ENCODE measurements at places on chromosomes 16 and 17.

DNA sequence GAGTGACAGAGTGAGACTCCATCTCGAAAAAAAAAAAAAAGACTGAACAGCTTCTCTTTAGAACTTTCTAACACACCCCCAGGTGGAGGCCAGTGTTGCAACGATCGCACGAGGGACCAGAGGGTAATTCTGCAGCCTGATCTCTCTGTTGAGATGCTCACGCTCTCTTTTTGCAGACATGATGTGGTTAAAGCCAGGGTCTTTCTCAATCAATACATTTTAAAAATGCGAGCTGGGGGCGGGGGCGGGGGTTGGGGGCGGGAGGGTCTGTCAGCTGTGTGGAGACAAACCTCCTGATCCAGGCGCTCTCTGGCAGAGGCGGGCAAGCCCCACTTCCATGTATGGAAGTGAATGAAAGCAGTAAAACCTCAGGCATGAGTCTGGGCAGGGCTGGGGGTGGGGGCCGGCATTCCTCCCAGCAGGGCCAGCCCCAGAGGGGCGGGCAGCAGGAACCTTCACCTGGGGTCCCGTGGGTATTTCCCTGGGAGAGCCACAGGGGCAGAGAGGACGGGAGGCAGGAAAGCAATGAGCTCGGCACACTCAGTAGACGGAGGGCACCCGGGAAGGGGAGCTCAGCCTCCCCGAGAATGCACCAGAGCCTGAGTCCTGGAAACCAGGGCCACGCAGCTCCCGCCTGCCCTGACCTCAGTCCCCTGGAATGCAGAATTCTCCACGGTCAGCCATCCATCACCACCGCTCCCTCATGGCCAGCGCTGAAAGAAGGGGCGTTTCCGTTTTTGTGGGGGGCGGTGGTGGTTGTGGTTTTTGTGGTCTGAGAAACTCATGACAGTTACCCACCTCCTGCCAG is 28.0 kb downstream of the NXN start:
- no peak for DNase-seq

DNA sequence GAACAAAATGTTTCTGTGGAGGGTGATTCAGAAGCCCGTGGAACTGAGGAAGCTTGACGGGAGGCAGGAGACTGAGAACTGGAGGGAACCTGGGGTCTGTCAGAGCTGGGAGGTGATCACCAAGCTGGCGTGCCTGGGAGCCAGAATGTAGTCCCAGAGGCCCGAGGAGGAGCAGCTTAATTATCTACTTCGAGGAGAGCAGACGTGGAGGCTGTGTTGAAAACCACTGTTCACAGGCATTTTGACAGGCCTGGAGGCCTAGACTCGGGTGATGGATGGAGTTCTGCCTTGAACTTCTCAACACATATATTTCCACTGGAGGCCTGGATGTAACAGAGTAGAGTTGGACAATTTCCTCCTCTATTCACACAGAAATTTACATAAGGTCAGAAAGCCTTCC is 177.7 kb upstream of the SALL1 start:
- no peak for DNase-seq

GRCh38 chr16:56510544-56510943 is 9.3 kb downstream of the BBS2 start:
- no peak for DNase-seq

DNA sequence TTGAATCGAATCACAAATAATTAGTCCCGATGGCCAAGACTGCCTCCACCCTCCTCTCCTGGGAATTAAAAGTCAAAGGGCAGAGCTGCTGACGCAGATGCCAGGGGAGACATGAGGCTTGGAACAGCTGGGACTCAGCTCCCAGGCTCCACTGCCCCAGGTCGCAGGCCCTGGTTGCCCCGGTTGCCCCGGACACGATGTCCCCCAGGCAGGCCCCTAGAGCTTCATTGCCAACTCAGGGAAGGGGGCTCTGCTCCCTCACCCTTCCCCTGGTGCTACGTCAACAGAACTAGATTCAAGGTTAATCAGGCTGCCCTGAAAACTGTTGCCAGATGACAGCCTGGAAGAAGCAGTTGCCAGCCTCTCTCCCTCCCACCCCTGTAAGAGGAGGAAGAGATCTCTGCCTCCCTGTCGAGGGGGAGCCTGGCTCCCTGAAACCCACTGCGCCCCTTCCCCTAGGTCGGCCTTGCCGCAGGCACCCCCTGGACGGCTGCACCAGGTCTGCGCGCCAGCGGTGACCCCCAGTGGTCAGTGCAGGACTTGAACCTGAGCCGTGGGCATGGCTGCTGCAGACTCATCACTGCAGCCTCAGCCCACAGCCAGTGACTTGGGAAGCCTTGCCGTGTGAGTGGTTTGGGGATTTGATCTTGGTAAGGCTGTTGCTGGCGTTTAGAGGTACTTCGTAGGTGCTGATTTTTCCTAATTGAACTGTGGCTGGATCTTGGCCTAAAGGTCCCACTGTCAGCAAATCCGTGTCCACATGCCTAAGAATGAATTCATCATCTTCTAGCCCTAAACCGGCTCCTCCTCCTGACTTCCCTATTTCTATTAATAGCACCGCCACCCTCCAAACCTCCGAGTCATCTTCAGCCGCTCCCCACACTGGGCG is 84.1 kb upstream of the TOB1 start:
- DNase-seq = peak; percentile 64

DNA sequence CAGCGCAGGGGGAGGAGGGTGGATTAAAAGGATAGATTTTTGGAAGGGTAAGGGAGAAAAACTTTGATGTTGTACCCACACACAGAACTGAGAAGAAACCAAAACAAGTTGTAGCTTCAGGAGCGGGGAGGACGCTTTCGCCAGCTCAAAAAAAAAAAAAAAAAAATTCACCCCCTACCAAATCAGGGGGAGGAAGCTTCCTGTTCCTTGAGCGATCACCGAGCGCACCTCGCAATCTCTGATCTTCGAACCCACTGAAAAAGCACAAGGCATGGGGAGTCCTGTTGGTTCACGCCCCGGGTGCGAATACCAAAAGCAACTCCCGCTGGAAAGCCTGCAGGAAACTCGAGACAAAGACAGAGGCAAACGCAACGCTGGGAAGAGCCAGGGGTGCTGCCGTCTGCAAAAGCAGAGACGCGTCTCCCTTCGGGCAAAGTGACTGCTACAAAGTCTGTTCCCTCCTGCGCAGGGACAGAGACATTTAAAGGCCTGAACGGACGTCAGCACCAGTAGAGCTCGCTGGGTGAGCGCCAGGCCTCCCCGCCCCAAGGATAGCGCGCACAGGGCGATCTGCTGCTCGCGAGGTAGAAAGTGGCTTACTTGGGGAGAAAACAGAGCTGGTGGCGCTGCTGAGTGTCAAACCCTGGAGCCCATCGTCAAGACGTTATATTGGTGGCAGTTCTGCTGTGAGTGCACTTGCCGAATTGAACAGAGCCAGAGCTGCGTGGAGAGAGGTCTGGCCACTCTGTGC is 190.4 kb downstream of the USP22 start:
- peak; percentile 63 for DNase-seq

DNA sequence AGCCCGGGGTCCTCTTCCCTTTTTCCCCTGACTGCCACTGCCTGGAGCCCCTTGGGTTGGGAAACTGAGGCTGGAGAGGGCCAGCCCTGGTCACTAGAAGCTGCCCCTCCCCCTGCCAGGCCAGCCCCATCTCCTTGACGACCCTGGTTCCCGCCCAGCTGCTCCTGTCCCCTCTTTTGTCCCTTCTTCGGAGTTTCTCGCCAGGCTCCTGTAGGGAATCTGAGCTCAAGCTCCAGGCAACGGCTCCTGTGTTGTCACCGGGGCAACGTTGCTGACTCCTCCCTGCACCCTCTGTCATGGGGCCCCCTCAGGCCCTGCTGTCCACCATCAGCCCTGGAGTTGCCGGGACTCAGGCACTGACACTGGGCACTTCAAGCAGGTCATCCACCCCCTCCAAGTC is 5.7 kb downstream of the LLGL1 start:
- DNase-seq = no peak
